AG20443 (cell line): ENCODE measurements at places on chromosomes 11 and 22.
A peak's percentile ranks its signal among the peaks of the same experiment; 100 is the strongest.

DNA sequence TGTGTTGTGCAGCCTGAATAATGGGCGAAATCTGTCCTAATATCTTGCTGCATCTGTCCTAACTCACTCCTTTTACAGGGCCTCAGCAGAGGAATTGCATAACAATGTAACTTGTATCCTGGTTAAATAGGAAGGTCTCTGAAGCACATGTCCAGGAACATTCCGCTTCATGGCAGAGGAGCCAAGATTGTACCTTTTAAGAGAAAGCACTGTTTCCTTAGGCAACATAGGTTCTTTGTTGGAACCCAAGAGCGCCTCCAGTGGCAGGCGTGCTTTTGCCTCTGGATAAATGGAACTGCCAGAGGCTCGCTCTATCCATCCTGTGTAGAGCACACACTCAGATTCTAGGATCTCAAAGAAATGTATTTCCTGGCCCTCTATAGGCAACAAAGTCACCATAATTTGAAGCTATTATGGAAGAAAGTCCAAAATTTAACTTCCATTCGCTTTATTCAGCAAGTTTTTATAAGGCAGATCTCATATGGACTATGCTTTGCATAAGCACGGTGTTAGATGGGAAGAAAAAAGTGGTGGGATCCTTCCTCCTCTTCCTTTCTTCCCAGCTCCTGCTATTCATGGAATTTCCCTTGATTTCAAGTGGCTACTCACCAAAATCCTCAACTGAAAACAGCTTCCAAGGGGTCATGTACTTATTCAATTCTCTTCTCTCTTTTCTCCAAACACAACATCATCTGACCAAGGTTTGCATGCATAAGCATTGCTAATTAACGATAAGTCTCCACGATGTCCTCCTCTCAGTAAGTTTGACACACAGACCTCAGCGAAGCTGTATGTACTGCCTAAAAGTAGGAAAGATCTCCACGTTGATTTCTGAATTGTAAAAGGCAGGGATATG is at the start of gene BLID:
Gene BLID, minus strand, starts transcription at position 692 of the 856 bp plus-strand sequence. Its CDS starts 293 bp downstream, at position 399.
- no peak for DNase-seq

DNA sequence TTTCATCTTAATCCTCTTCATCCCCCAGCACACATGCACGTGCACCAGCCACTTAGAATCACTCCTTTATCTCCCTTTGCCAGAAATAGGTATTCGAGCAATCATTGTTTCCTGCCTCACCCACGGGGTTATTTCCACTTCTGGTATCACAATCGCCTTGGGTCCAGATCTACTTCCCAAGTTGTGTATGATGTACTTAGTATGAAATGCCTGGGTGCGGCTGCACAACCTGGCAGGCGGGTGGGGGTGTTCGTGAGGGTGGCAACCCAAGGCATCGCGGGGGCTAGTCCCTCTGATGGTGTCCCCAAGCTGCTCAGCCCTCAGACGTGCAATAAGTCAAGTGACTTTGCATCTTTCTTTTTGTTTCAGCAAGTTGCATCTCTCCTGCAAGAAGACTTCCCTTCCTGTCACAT is 475.6 kb downstream of the MIAT start:
- DNase-seq: no peak

DNA sequence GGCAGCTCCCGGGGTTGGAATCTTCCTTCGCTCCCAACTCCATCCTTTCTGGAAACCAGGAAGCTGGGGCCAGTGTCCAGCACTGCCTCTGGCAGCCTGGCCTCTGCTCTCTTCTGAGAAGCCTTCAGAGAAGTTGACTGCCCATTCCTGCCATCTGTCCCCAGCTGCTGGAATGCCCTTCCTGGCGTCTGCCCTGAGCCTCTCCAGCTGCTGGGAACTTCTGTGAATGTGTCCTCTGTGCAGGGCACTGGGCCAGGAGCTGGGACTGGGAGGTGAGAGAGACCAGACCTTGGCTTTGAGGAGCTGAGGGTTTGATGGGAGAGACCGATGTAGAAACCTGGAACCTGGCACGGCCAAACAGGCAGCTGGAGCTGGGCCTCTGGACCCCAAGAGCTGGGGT is 5.9 kb upstream of the SOX10 start:
- DNase-seq: no peak

- peak; percentile 37 for DNase-seq
These were observed 3.4 kb downstream of the PTPRJ start for GRCh38 chr11:47983464-47984397.

GRCh38 chr22:32685512-32685911 is 116.0 kb upstream of the TIMP3 start:
- no peak for DNase-seq

DNA sequence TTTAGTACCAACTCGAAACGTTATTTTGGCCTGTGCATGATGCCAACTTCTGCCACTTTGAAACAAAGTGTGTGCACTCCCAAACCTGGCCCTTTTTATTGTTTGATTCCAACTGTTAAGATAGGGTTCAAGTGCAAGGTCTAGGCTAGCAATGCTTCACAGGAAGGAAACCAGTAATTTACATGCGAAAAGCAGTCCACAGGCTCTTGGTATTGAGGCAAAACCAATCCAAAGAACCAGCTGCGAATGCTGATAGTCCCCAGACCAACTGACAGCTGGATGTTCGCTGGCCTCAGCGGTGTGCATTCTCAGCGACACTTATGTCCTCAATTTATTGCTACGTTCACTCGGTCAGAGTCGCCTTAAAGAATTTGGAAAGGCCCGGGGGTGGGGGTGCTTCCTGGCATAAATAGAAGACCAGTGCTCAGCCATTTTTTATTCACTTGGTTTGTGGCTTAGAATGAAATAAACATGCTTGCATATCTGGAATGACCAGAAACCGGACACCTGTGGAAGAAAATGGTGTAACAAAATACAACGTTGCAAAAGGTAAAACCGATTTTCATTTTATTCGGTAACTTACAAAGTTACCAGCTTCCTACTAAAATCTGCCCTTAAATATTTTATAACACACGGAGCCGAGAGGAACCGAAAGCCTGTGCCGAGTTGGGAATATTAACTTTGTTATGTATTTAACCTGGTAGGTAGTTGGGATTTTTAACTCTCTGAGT is 1.6 kb downstream of the CPT1A start:
- DNase-seq: no peak

DNA sequence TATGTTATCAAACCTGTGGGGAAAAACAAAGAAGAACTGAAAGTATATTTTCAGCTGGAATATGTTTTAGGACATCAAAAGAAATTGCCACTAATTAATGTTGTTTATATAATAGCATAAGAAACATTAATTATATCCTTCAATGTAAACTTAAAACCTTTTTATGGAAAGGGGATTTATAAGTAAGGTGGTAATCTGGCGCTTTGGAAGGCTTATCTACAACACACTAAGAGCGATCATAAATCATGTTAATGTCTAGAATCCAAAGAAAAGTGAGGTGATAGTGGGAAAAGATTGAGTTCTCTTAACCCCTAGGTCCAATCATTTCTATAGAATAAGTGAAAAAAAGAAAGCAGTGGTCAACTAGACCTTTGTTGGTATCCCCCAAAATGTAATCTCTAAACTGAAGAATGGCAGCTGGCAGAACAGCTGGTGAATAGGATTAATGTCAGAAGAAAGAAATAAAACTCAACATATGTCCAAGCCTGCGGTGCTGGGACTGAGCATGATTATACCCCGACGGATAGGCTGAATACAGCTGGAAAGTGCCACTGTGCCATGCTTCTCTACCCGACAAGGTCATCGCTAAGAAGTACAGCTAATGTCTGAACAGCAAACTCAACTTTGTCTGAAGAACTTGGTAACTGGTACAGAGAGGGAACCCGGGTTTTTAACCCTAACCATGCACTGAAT is 64.0 kb downstream of the SOX6 start:
- no peak for DNase-seq

DNA sequence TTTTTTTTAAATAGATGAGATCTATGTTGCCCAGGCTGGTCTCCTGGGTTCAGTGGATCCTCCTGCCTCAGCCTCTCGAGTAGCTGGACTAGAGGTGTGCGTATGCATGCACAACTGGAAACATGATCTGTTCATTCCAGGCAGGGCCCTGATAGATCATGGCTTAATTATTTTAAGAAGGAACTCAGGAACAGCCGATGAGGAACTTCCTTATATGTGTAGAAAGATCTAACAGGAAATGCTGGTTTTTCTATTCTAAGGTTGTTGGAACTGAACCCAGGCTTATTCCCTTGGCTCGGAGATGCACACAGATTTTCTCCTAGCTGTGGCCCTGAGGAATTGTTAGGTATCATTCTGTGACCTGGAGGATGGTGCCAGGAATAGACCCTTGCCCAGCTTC is 32.4 kb downstream of the SPECC1L start:
- DNase-seq: no peak

DNA sequence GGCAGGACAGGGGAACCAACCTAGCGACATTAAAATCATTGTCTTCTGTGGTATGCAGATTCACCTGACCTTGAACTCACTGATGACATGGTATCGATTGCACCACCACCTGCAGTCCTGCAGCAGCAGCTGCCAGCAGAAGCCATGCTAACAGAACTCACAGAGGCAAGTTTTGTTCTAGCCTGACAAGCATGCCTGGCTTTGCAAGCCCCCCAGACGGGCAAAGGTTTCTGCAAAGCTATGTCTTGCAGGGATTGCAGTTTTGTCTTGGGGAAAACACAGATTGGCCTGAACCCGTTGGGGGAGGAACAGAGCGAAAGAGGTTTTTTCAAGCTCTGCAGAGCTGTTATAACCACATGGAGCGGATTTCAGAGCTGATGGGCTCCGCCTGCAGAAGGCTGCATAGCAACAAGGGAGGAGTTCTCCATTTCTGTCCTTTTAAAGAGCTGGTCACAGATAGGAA is 221.0 kb downstream of the HIPK3 start:
- peak; percentile 27 for DNase-seq

- peak; percentile 94 for DNase-seq
These were observed 4.2 kb upstream of the STIP1 start for GRCh38 chr11:64181506-64182411.

GRCh38 chr11:120208777-120209176 is 2.1 kb upstream of the OAF start:
- DNase-seq: peak; percentile 71

DNA sequence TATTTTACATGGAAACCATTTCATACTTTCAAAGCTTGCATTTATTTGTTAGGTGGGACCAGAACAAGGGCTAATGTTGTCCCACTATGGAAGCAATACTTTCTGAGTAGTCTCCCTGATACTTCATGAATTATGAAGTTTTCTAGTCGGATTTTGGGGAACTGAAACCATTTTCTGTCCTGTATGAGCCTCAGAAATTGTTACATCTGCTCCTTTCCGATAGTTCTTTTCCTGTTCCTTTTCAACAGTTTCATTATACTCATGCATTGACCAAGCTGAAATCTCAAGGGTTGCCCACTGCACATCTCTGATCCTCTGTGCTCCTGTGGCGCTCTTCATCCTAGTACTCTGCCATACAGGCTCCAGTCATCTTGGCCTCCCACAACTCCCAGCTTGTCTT is 31.5 kb upstream of the GLYATL1 start:
- no peak for DNase-seq

GRCh38 chr11:88353386-88353785 is 15.8 kb upstream of the CTSC start:
- no peak for DNase-seq

DNA sequence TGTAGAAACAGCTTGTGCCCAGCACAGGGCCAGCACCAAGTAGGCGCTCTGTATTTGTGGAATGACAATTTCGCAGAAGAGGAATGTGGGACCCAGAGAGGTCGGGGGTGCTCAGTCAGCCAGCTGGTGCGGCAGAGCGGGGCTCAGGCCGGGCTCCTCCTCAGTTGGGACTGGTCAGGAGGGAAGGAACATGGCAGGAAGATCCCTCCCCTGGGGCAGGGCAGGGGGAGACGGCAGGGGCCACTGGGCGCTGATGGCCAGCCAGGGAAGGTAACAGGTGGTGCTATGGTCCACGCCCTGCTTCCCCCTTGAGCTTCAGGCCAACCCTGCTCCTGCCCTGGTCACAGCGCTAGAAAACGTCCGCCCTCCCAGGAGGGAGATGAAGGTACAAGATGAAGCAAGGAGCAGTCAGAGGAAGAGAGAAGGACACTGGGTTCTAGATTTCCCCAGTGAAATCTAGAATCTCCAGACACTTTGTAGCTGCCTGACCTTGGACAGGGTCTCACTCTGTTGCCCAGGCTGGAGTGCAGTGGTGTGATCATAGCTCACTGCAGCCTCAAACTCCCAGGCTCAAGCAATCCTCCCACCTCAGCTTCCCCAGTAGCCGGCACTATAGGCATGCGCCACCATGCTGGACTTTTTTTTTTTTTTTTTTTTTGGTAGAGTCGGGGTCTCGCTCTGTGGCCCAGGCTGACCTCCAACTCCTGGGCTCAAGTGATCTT is 13.5 kb upstream of the SPI1 start:
- DNase-seq: no peak

GRCh38 chr22:33569018-33569417 is 351.3 kb downstream of the LARGE1 start:
- no peak for DNase-seq

DNA sequence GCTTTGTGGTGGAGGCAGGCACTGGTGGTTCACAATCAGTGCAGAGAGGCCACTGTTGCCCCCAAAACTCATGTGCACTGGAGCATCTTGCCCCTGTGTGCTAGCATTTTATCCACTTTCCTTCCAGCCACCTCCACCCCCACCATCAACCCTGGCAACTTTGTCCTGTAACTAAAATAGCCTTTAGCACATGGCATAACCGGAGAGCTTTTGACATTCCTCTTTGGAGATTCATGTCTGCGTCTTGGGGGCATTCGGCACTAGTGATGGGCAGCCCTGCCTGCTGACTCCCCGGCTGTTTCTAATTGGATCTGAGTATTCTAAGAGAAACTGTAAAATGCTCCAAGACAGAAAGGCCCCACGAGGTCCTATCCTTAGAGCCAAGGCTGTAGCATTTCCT is 15.8 kb downstream of the SHISA8 start:
- no peak for DNase-seq

GRCh38 chr11:34212566-34212965 is 107.1 kb downstream of the NAT10 start:
- no peak for DNase-seq

- no peak for DNase-seq
These were observed 1.9 kb downstream of the HPS4 start for GRCh38 chr22:26481694-26482093.

DNA sequence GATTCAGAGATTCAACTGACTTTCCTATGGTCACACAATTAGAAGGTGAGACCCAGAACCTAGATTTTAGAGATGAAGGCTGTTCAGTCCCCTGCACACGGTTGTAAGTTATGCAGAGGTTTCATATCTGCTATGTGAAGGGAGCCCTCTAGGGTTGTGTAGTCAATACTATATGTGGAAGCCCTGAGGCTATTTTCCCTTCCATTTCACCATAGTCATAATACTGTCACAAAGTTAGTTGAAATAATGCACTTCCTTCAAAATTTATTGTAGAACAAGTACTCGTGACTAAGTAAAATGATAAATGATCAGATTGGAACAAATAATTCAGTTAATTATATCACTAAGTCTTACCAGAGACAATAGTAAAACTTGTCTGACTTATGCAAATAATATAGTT is 48.8 kb downstream of the ENDOD1 start:
- no peak for DNase-seq

- no peak for DNase-seq
These were observed 61.1 kb downstream of the KIAA1671 start for GRCh38 chr22:25013607-25014006.

DNA sequence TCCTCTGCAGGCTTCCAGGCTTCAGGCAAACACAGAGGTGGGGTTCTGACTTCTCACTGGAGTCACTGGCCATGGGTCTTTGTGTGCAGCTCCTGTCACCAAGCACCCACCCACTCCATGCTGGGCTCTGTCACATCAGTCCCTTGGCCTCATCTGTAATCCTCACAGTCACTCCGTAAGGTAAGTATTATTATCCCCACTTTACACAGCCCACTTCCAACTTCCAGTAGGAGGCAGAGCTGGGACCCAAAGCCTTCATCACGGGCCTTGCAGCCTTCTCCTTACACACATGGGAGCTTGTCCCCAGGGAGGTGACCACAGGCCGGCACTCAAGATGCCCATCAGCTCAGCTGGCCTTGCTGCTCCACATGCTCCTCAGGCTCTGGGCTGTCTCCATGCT is 266.7 kb upstream of the B3GAT1 start:
- no peak for DNase-seq
